H9 (cell line): ENCODE measurements at places on chromosomes 2 and 18.

GRCh38 chr2:133247631-133248030 is 320.6 kb downstream of the NCKAP5 start:
- no peaks in the 10 kb centered on the region for H3K36me3 ChIP-seq
- no peak overlapping the region for H3K27ac ChIP-seq
- no peak for DNase-seq
- no peak overlapping the region for H3K4me3 ChIP-seq

- H3K27me3 ChIP-seq, result no peaks in the 10 kb centered on the region
- DNase-seq, result no peak
- H3K36me3 ChIP-seq, result no peaks in the 10 kb centered on the region
- H3K27ac ChIP-seq, result no peak overlapping the region
- H3K4me3 ChIP-seq, result no peak overlapping the region
- H3K4me1 ChIP-seq, result no peaks in the 10 kb centered on the region
Measured at GRCh38 chr2:206670531-206671319, 28.4 kb downstream of the FAM237A start.

GRCh38 chr2:58871469-58872142 is 630.5 kb upstream of the FANCL start:
- H3K4me3 ChIP-seq, result no peak overlapping the region
- H3K4me1 ChIP-seq, result peaks cover 4% of the 10 kb centered on the region; the same call in 1 of the 2 replicates
- no peak overlapping the region for H3K27ac ChIP-seq
- no peaks in the 10 kb centered on the region for H3K36me3 ChIP-seq
- no peaks in the 10 kb centered on the region for H3K27me3 ChIP-seq
- DNase-seq, result no peak

DNA sequence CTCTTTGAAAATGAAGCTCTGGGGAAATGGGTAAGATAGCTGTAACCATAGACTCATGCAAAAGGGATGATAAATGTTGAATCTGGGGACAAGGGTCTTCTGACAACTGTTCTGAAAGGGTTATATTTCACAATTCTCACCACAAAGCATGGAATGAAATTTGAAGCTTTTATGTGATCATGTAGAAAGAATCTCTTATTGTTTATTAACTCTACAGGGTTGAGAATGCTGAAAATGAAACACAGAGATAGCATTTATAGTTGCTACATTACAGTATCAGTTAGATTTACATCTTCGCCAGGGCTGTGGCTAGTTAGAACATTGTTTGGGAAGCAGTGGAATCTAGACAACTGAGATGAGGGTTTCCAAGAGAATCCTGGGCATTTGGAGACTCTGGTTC is 97.4 kb upstream of the LHCGR start:
- H3K4me1 ChIP-seq, result no peaks in the 10 kb centered on the region
- no peak overlapping the region for H3K4me3 ChIP-seq
- no peak for DNase-seq

GRCh38 chr2:239252801-239253200 is 148.0 kb downstream of the HDAC4 start:
- no peak overlapping the region for H3K27ac ChIP-seq
- H3K27me3 ChIP-seq, result no peaks in the 10 kb centered on the region
- H3K4me3 ChIP-seq, result no peak overlapping the region

DNA sequence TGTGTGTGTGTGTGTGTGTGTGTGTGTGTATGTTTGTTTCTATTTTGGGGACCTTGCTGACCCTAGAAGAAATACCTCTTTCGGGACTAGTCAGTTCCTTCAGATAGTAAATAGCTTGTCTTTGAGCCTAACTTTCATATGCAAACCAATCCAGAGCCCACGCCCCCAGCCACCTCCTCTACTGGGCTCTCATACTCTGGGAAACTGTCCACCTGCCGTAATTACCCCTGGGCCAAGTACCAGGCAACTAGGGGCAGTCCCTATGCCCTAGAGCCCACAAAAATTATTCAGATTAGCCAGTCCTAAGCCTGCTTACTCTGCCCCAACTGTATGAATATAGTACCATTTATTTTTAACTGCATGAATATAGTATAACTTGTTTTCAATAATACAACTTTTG is 970.4 kb downstream of the EPHA4 start:
- no peaks in the 10 kb centered on the region for H3K4me1 ChIP-seq
- no peaks in the 10 kb centered on the region for H3K27me3 ChIP-seq
- H3K36me3 ChIP-seq, result no peaks in the 10 kb centered on the region
- H3K27ac ChIP-seq, result no peak overlapping the region
- no peak overlapping the region for H3K4me3 ChIP-seq

DNA sequence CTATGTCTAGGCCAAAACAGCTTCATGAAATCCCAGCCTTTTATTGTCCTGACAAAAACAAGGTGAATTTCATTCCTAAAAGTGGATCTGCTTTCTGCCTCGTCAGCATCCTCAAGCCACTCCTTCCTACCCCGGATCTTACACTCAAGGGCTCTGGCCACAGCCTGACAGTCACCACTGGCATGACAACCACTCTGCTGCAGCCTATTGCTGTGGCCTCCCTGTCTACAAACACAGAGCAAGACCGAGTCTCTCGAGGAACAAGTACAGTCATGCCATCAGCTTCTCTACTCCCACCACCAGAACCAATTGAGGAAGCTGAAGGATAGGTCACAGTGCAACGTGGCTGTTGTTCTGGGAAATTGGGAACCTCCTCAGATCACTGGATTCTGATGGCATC is 106.1 kb downstream of the ICA1L start:
- H3K27ac ChIP-seq, result no peak overlapping the region
- no peak for DNase-seq
- no peak overlapping the region for H3K4me3 ChIP-seq
- H3K36me3 ChIP-seq, result peaks cover 41% of the 10 kb centered on the region
- no peaks in the 10 kb centered on the region for H3K4me1 ChIP-seq

GRCh38 chr2:152363936-152364335 is 29.0 kb downstream of the FMNL2 start:
- DNase-seq, result no peak
- no peak overlapping the region for H3K4me3 ChIP-seq
- no peaks in the 10 kb centered on the region for H3K27me3 ChIP-seq
- no peaks in the 10 kb centered on the region for H3K4me1 ChIP-seq
- no peaks in the 10 kb centered on the region for H3K36me3 ChIP-seq
- H3K27ac ChIP-seq, result no peak overlapping the region

DNA sequence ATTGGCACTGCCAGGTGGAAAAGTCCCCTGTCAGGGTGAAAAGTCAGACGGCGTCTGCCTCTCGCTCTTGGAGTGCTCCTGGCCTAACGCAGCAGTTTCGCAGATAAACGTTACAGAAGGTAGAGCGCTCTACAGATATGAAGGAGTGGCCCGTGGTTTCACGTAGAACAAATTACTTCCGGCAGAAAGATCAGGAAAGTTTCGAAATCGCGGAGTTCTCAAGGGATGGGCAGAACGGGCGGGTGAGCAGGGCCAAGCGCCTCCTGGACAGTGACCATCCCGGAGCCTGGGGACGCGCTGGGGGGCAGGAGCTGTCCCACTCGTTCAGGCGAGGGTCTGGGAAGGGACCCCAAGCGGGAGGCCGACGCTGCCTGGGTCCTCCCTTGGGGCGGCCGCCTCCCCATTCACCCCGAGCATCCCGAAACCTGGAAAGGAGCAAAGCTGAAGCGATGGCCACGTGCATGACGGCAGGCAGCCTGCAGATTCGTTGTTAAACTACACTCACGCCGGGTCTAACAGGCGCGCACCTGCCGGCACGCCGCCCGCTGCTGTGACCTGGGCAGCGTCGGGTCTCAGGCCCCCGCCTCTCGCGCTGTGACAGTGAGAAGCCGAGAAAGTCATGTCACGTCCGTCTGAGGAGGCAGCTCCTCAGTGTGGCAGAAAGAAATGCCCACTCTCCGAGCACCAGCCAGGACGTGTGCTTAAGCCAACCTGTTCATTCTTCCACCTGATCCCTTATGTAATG is 122.9 kb upstream of the SALL3 start:
- no peaks in the 10 kb centered on the region for H3K36me3 ChIP-seq
- no peak for DNase-seq
- no peak overlapping the region for H3K27ac ChIP-seq
- no peaks in the 10 kb centered on the region for H3K4me1 ChIP-seq
- H3K27me3 ChIP-seq, result no peaks in the 10 kb centered on the region
- H3K4me3 ChIP-seq, result no peak overlapping the region

GRCh38 chr18:80154293-80154692 is 45.2 kb downstream of the ADNP2 start:
- H3K36me3 ChIP-seq, result peaks cover 3% of the 10 kb centered on the region
- H3K4me3 ChIP-seq, result no peak overlapping the region
- no peaks in the 10 kb centered on the region for H3K4me1 ChIP-seq
- DNase-seq, result peak; percentile 50

- H3K4me3 ChIP-seq, result no peak overlapping the region
- no peaks in the 10 kb centered on the region for H3K4me1 ChIP-seq
- H3K27ac ChIP-seq, result no peak overlapping the region
- peaks cover 18% of the 10 kb centered on the region; the same call in 2 of the 3 replicates for H3K36me3 ChIP-seq
- H3K27me3 ChIP-seq, result no peaks in the 10 kb centered on the region
- DNase-seq, result no peak
Measured at GRCh38 chr2:69196327-69197117, 183.5 kb downstream of the ANTXR1 start.

GRCh38 chr2:73110168-73111072 is 2.3 kb downstream of the RAB11FIP5 start:
- H3K4me3 ChIP-seq, result peak overlapping the region; percentile 77; the same call in 1 of the 2 replicates
- no peak overlapping the region for H3K27ac ChIP-seq
- H3K4me1 ChIP-seq, result no peaks in the 10 kb centered on the region; the same call in 1 of the 2 replicates
- H3K27me3 ChIP-seq, result no peaks in the 10 kb centered on the region
- H3K36me3 ChIP-seq, result peaks cover 7% of the 10 kb centered on the region; the same call in 2 of the 3 replicates

DNA sequence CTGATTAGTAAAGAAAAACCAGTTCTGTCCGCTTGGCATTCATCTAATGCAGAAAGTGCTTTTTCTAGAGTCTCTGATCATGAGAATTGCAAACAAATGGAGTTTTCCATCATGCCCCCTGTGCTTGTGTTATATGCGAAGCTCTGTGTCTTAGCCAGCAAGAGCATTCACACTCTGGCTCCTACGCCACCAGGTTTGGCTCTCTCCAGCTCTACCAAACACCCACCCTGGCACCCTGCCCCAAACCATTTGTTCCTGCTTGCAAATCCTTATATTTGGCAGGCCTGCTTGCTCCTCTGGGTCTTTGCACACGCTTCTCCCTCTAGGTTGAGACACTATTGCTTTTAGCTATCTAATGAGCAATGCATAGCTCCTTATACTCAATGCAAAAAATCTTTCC is 204.1 kb upstream of the CYRIA start:
- no peaks in the 10 kb centered on the region for H3K27me3 ChIP-seq
- H3K27ac ChIP-seq, result no peak overlapping the region
- H3K4me3 ChIP-seq, result no peak overlapping the region
- H3K36me3 ChIP-seq, result no peaks in the 10 kb centered on the region

GRCh38 chr2:28447943-28448792 is 47.7 kb upstream of the PLB1 start:
- H3K36me3 ChIP-seq, result no peaks in the 10 kb centered on the region
- no peak overlapping the region for H3K27ac ChIP-seq
- no peaks in the 10 kb centered on the region for H3K4me1 ChIP-seq
- no peak for DNase-seq
- no peak overlapping the region for H3K4me3 ChIP-seq

DNA sequence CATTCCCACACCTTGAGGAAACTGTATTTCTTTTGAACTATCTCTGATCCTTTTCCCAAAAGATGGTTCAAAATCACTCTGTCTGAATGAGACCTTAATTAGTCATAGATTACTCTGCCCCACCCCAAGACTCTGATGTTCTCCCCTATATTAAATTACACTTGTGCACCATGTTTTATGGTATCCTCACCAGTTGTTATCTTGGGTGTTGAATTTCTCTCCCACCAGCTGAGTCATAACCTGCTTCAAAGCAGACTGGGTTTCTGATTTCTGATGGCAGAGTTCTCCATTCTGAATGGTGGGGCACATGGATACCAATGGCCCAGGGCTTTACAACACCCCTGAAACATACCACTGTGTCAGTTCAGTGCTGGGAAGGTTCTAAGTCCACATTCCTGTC is 15.0 kb downstream of the CDH20 start:
- H3K4me1 ChIP-seq, result no peaks in the 10 kb centered on the region
- H3K36me3 ChIP-seq, result no peaks in the 10 kb centered on the region
- no peak overlapping the region for H3K4me3 ChIP-seq
- no peaks in the 10 kb centered on the region for H3K27me3 ChIP-seq
- no peak for DNase-seq
- no peak overlapping the region for H3K27ac ChIP-seq

DNA sequence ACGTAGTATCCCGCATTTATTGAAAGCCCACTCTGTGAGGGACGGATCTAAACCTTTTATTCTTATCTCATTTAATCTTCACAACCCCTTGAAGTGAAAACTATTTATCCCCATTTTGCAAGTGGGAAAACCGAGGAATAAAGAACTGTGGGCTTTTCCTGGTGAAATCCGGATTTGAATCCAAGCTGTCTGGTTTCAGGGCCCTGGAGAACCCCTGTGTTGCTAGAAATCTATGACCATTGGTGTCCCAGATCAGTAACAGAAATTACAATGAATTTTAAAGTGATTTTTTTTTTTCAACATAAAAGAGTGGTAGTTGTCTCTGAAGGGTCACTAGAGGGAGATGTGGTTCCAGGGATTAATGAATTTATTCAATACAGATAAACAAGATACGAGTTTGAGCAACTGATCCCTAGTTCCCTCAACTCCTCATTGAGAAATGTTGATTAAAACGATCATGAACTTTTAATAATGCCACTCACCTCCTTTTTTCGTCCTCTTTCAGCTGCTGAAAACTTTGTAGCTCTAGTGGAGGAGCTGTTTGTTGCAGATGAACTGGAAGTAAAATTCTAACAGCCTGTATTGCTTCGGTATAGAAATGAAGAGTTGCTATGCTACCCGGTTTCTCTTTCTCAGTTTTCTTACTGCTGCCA is 940 bp downstream of the XRCC5 start:
- H3K27ac ChIP-seq, result peak overlapping the region; percentile 66
- DNase-seq, result no peak

DNA sequence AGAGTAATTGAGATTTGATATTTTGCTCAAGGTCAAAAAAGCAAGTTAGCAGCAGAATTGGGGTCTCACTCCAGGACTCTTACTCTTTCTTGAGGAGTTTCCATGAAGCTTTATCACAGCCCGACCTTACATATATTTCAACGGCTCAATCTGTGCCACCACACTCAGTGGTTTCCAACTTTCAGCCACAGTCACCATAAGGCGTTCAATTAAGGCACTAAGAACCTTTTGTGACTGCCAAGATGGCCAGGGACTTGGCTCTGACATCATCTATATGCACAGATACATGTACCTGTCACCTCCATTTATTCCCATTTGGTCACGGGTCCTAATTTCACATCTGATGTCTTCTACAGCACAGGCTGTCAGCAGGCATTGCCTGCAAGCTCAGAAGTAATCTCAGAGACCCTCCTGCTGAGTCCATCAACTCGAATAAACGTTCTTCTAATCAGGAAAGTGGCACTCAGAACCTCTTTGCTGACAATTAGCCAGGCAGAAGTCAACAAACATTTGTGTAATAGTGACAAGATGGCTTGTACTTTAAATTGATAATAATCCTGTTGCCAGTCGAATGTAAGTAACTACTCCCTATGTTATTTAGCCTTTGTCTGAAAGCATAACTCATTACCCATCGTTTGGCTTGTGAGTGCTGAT is 16.1 kb downstream of the DYTN start:
- H3K27me3 ChIP-seq, result no peaks in the 10 kb centered on the region
- no peak overlapping the region for H3K27ac ChIP-seq
